Fibroblast of lung (primary cell): ENCODE measurements at places on chromosomes 12 and 14.

DNA sequence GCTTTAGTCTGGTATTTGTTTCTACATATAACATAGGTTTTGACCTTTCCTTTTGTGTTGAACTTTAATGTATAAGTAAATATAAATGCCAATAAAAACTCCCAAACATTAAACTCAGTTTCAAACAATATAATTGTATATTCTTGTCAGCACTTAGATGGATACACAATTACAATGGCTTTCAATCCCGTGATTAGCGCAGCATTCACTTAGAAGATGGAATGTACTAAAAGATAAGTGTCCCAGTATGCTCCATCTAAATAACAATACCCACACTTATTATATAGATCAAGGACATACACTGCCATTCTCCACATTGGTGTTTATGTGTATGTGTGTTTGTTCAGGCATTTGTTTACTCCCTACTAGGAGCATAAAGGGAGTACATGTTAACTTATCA lies 193.1 kb downstream of the SOX5 start:
- DNase-seq: no peak

GRCh38 chr12:8844665-8845064 lies 22.2 kb downstream of the A2ML1 start:
- DNase-seq: peak; percentile 11

DNA sequence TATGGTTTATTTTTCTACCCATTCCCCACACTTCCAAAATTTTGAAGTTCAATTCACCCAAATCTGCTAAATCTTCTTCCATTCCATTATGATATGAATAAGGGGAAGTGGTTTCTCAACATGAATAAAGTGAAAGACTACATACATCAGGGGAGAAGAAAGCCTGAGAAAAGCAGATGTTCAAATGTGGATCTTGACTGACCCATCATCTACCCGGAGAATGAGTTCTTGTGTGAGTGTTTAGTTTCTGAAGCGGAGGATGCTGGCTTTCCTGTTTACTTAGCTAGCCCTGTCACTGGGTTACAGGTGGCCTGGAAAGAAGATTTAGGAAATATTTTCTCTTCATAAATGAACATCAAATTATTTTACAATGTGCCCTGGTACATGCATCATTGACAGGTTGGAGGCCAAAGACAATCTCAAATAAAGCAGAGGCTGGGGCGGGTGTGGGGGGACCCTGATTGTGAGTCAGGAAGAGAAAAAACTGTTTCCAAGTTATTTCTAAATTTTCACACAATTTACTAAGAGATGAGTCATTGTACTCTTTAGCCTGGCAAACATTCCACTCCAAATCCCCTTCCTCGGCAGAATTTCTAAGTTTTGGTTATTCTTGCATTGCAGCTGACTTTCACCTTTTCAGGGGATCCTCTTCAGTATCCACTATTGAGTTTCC lies 135.6 kb downstream of the SLC25A21 start:
- peak; percentile 53 for DNase-seq

GRCh38 chr12:103727638-103728037 lies 113.4 kb downstream of the NT5DC3 start:
- no peak for DNase-seq

DNA sequence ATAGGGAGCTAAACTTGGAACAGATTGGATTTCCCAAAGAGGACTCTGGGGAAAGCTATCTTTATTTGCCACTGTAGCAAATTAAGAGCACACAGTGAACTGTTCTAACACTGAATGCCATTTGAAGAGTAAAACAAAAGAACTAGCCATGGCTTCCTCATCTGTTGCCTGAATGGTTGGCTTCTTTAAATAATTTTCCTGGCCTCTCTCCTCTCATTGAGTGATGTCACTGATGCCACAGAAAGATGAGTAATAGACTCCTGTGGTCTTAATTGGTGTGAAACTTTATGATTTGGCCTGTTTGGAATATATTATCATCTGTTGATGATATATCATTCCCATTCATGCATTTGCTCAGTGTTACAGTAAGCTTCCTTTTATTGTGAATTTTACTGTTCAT lies 42.5 kb downstream of the WDR20 start:
- peak; percentile 79 for DNase-seq

DNA sequence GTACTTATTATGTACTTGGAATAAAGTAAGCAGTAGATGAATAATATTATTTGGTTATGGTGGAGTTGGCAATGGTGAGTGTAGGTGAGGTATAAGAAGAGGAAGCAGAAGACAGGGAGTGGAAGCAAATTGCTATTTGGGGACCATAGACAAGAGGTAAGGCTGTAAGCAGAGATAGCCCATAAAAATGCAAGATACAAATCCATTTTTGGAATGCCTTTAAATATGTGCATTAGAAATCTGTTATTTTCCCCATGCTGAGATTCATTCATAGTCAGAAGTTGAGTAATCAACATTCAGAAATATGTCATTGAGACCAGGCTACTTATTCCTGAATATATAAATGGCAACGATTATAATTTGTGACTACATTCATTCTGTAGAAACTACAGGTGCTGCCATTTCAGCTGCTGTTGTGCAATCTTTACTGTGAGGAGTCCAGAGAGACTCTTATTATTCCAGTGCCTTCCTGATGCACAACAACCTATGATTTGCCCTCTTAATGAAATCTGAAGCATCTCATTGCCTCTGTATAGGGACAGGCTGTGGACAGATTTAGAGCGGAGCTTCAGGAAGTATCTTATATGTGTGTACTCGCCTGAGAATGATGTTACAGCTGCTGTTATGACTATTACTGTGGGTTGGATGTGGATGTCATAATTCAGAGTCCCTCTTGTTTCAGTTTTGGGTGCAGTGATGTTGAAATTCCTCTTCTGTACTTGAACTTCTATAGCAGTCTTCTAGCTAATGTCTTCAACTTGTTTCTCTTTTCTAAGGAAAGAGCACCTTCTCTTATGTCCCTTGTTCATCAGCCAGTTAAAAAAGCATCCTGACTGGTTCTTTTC lies 173.8 kb downstream of the NAV3 start:
- DNase-seq: peak; percentile 14

GRCh38 chr14:62759796-62760195 lies 285.5 kb downstream of the KCNH5 start:
- DNase-seq: no peak

GRCh38 chr14:48129472-48129871 lies 454.1 kb upstream of the MDGA2 start:
- no peak for DNase-seq
